Umbilical cord (tissue), 2 donors: ENCODE measurements at places on chromosomes 11 and 22.

DNA sequence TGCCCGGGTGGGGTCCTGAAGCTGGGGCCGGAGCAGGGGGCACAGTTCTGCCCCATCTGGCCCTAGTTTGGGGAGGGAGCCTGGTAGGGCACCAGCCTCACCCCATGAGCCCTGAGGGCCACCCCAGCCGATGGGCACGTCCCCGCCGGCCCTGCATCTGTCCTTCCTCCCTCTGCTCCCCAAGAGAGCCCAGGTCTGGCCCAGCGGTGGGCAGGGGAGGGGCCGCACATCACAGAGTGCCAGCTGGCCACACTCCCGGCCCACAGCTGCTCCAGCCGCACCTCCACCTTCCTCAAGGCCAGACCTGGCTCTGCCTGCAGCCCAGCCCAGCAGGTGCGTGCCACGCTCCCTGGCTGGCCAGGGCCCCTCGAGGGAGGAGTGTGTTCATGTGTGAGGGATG is 21.6 kb downstream of the BRSK2 start:
- DNase-seq, result no peak

GRCh38 chr11:67252831-67253239 is 13.4 kb upstream of the GRK2 start:
- no peak for DNase-seq

GRCh38 chr11:113531575-113532451 is 56.6 kb upstream of the DRD2 start:
- peak; percentile 82 for DNase-seq

GRCh38 chr22:20037419-20037818 is 16.5 kb downstream of the TANGO2 start:
- no peak for DNase-seq

- DNase-seq, result peak; percentile 84
These were observed at the start of gene CASP1 for GRCh38 chr11:105034813-105035620. Gene CASP1, minus strand, starts transcription at chr11:105035144. Its CDS starts 31 bp downstream, at chr11:105035113.

- no peak for DNase-seq
These were observed 57.0 kb downstream of the PRMT3 start for GRCh38 chr11:20444535-20444934.

- no peak for DNase-seq
These were observed 2.9 kb downstream of the FAM118B start for GRCh38 chr11:126214441-126214840.

DNA sequence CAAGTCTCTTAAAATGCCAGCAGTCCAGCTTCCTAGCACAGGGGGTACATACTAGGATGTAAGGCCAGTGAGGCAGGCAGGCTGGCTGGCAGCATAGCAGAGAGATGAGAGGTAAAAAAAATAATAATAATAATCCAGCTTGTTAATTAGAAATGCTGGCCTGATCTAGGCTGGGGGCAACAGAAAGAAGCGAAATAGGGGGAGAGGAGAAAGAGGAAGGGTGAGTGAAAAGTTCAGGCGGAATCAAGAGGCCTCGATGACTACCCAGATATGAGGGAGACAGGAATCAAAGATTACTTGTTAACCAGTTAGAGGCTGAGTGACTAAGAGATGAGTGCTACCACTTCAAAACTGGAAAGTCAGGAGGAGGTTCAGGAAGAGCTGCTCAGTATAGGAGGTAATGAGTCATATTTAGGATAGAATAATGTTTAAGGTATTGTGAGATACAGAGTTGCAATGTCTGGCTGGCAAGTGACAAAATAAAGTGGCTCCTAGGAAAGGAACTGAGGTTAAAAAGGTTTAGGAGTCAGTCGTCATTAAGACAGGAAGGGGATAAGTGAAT is 2.8 kb downstream of the ALKBH8 start:
- no peak for DNase-seq

DNA sequence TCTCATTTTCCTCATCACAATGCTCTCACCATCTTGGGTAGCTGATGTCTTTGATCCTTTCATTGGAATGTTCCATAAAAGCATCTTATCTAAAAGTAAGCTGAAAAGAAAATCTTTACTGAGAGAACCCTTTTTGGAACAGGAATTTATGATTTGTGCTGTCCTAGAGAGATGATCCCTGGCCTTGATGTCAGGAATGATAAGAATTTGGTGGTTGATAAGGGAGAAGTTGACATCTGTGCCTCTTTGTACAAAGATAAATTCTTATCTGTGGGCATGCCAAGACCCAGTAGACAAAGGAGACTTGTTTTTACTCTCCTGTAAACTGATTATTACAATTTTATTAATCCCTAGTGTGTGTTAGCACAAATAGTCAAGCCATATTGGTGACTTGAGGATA is 36.9 kb downstream of the NAALAD2 start:
- DNase-seq, result peak; percentile 43

GRCh38 chr11:124442847-124443246 is 2.6 kb downstream of the OR8B8 start:
- no peak for DNase-seq
